NCI-H1694 treated with DMSO at 0.1 percent for 48 hours (cell line): ENCODE measurements at places on chromosomes 16 and 17.

GRCh38 chr16:4046221-4046620 lies 70.0 kb downstream of the ADCY9 start:
- DNase-seq: no peak

DNA sequence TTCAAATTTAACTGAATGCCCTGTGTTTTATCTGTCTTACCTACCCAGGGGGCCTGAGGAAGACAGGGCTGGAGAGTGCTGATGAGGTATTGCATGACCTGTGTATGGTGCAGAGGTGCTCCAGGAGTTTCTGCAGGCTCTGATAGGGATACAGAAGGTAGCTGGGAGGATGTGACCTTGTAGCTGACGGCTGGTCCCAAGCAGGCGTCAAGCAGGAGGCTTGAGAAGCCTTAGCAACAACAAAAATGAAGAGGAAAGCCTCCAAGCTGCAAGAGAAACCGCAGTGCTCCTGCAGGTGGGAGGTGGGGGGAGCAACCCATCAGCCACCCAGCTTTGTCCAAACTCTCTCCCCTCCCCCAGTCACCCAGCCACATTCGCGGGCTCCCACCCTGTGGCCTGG lies 40.4 kb downstream of the LAT start:
- no peak for DNase-seq

DNA sequence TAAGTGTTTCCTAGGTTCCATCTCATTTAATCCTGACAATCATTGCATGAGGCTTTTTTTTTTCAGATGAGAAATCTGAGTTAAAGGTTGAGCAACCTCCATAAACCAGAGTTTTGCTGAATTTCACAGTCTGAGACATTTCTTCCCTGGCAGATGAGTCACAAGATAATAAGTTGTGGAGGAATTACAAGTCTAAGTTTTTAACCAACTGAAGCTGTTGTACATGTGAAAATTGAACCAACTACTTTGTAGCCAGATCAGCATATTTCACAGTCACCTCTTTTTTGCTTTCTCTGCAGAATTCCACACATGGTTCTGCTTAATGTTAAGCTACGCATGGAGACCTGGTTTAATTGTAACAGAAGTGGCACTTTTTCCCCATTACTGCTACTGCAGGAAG lies 765.6 kb downstream of the CDH11 start:
- DNase-seq: no peak

- DNase-seq: peak; percentile 36
These were observed 961 bp downstream of the FGF11 start for GRCh38 chr17:7440113-7440833.

DNA sequence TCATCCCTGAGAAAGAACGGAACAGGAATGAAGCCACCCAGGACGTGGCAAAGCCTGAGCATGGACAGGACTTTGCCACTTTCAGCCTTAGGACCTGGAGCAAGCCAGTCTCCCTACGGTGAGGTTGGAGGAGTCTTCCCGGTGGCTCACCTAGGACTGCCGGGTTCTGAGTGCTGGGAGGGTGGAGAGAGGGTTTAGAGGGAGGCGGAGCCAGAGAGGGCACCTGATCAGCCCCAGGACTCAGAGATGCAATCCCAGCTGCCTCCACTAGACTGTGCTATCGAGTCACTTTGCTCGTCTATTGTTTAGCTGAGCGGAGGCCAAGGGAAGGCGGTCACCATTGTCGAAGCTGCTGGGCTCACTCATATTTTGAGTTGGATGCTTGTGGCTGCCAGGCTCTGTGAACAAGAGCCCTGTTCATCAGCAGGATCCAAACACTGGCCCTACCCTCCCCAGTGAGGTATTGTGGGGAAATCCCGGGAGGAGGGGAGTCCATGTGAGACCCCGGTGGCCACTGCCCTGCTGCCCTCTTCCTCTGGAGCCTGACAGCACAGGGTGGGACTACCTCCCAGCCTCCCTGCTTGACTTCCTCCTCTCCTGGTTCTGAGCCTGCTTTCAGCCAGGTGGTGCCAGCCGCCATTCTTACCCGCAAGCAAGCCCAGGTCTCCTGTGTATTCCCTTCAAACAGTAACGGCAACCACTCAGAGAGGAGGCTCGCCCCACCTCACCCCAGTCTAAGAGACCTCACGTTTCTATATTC lies 7.0 kb downstream of the KRT14 start:
- peak; percentile 66 for DNase-seq

DNA sequence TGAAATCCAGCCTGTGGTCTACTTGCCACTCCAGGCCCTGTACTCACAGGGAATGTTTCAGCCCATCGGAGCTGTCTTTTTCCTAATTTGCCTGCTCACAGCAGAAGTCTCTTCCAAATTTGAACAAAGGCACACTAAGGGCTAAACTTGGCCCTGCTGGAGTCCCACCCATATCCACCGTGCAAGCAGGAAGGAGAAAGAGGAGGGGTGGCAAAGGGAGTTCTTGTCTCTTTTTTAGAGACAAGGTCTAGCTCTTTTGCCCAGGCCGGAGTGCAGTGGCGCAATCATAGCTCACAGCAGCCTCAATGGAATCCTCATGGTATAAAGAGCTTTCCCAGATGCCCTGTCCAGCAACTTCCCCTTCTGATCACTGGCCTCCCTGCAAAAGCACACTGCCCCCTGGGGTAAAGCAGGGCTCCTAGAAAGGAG lies 2.7 kb upstream of the PRM1 start:
- no peak for DNase-seq

- DNase-seq: peak; percentile 10
These were observed 28.3 kb downstream of the G6PC1 start for GRCh38 chr17:42928714-42929496.

DNA sequence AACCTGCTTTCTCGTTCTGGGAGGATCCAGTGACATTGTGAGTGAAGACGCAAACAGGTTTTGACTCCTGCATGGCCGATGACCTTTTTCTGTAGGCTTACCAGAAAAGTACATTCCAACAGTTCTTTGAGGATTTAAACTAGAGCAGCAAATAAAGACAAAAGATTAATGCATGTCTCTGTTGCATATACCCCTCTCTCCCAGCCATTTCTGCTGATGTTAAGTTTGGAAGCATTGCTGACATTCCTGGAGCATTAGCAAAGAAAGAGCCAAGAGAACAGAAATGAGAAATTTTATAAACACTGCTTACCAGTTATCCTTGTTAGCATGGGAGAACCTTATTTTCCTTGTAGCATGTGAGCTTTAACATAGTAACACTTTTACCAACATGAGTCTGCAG lies 49.3 kb downstream of the SIAH1 start:
- no peak for DNase-seq

GRCh38 chr17:29949696-29950095 lies 8.3 kb downstream of the EFCAB5 start:
- no peak for DNase-seq

DNA sequence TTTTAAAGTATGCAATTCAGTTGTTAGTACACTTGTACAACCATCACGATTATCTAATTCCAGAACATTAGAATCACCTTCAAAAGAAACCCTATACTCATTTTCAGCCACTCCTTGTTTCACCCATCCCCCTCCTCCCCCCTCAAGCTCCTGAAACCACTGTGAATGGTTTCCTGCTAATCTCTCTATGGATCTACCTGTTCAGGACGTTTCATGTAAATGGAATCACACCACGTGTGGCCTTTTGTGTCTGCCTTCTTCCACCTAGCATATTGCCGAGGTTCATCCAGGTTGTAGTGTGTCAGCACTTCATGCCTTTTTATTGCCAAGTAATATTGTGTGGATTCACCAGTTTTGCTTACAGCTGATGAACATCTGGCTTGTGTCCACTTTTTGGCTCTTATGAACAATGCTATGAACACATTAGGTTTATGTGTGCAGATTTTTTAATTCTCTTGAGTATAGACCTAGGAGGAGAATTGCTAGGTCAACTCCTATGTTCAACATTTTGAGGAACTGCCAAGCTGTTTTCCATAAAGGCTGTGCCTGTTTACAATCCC lies 17.8 kb downstream of the EIF4A3 start:
- DNase-seq: no peak

DNA sequence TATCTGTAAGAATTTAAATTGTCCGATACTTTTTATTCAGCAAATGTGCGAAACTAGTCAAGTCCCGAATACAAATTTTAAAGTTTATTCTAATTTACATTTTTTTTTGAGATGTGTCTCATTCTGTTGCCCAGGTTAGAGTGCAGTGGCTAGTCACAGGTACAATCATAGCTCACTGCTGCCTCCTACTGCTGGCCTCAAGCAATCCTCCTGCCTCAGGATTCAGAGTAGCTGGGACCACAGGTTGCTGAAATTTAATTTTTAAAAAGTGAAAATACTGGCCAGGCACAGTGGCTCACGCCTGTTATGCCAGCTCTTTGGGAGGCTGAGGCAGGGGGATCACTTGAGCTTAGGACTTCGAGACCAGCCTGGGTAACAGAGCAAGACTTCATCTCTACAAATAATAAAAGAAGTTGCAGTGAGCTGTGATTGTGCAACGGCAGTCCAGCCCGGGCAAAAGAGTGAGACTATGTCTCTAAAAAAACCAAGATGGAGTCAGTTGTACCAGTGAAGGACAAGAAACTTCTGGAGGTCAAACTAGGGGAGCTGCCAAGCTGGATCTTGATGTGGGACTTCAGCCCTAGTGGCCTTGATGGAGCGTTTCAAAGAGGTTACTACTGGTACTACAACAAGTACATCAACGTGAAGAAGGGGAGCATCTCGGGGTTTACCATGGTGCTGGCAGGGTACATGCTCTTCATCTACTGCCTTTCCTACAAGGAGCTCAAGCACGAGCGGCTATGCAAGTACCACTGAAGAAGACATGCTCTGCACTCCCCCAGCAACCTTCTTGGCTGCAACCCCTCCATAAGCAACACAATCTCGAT lies 5.6 kb downstream of the POLG2 start:
- DNase-seq: peak; percentile 25

DNA sequence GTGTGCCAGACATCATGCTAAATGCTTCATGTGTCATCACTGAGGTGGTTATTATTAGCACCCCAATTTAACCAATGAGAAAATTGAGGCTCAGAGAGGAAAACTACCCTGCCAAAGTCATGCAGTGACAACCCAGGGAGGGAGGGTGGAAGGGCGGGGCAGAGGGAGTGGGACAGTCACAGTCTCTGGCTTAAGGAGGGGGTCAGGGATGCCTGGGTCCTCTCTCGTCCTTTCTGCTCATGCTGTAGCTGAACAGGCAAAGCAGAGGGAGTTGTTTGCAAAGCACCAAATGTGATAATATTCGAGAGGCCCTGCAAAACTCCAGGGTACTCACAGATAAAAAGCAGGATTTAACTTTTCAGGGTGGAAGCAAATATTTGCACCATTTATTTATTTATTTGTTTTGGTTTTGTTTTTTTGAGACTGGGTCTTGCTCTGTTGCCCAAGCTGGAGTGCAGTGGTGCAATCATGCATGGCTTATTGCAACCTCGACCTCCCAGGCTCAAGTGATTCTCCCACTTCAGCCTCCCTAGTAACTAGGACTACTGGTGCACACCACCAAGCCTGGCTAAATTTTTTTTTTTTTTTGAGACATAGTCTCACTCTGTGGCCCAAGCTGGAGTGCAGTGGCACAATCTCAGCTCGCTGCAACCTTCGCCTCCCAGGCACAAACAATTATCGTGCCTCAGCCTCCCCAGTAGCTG lies 47.9 kb upstream of the NKD1 start:
- DNase-seq: no peak

- DNase-seq: no peak
These were observed 2.9 kb downstream of the VEZF1 start for GRCh38 chr17:57984936-57985674.

- DNase-seq: no peak
These were observed 22.7 kb downstream of the HAPSTR1 start for GRCh38 chr16:9114112-9114511.

DNA sequence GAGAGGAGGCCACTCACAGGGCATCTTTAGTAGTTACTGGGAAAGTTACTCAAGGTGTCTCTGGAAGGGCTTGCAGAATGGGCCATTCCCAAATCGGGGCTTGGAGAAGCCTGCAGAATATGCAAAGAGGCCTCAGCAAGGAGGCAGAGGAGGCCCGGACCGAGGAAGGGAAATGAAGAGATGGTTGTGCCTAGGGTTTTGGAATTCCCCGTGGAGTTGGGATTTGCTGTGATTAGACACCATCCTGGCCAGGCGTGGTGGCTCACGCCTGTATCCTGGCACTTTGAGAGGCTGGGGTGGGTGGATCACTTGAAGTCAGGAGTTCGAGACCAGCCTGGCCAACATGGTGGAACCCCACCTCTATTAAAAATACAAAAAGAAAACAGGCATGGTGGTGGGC lies 193.0 kb downstream of the IRF8 start:
- DNase-seq: no peak

DNA sequence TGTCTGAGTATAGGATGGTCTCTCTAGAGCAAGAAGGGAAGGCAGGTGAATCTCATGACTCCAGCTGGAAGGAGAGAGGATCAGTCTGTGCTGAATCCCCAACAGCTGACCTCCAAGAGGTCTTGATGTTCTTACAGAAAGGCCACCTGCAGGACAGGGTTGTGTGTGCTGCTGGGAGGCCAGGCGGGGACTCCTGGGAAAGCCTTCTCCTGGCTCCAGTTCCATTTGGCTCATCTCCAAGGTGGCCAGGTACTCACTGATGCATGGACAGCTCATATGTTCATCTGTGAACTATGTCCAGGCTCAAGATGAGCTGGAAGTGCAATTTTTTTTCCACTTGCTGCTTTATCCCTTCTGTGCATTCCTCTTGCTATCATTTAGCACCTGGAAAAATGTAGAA lies 730.2 kb upstream of the RBFOX1 start:
- peak; percentile 12 for DNase-seq

- DNase-seq: no peak
These were observed 156.0 kb downstream of the CDH13 start for GRCh38 chr16:82782715-82783251.

- DNase-seq: no peak
These were observed 138.2 kb upstream of the COX10 start for GRCh38 chr17:13931111-13931526.

DNA sequence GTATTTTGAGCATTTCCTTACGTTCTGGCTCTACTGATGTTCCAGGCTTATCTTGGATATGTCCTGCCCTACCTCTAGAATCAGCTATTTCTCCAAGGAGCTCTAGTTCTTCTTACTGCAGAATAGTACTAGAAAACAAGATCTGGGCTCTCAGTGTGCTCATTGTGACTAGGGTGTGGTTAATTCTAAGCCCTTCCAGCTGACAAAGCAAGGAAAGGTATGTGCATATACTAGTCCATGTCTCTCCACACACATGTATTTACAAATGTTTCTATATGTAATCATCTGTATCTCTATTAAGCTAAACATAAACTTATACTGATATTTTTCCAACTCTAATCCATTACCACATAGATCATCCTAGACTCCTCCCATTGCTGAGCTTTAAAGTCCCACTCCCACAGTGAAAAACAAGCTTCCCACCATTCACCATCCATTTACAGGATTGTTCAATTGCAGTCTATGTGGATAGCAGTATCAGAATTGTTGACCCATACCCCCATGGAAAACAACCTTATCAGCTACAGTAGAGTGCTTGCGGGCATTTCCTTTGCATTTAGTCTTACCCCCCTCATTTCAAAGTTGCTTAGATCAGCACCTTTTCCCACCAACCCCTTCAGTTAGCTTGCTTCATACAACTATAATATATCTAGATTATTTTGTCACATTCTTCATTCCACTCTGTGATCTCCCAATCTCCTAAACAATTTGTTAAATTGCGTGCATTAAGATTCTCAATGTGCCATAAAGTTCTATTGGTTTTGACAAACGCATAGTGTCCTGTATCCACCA lies 194.5 kb downstream of the SOX9 start:
- DNase-seq: no peak

- DNase-seq: no peak
These were observed 1.2 kb downstream of the ZACN start for GRCh38 chr17:76079956-76080767.

- DNase-seq: no peak
These were observed 51.0 kb downstream of the VAC14 start for GRCh38 chr16:70749681-70750601.

- DNase-seq: peak; percentile 90
These were observed 65.1 kb downstream of the SOCS1 start for GRCh38 chr16:11190588-11191560.
